Stomach (tissue), 19 donors: ENCODE measurements at places on chromosomes 6 and 20. TPM values are rescaled to one million over a fixed set of nuclear protein-coding genes. Genes with fewer than 3 reads are reported as not detected.
A peak's percentile ranks its signal among the peaks of the same experiment; 100 is the strongest.

Gene SOBP
- total RNA-seq, result 7.1 TPM

Gene SULF2
- total RNA-seq, result 106 TPM

DNA sequence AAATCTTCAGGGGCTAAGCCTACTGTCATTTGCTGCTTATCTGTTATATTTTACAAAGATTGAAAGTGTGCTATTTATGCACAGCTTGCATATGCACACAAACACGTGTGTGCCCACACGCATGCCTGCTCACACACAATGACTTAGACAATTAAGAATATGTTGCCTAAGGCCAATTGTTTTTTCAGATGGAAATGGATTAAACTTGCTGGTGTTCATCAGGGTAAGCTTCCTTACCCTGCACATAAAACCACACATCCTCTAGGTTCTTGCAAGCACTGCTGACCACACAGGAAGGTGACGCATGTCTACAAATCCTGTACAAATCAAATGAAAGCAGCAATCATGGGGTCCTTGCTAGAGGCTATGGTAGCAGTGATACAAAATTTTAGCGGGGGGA is 58.4 kb downstream of the GJA10 start:
- DNase-seq, result peak; percentile 60

Gene COL20A1
- total RNA-seq, result 2.4 TPM

GRCh38 chr6:20334962-20335361 is 66.7 kb upstream of the E2F3 start:
- no peak for DNase-seq

Gene CFAP206
- total RNA-seq, result 0.18 TPM

Gene PPIL6
- 1.4 TPM for total RNA-seq

Gene PPP1R14C
- 9.8 TPM for total RNA-seq

- no peak for DNase-seq
Observed at GRCh38 chr6:79296211-79296610, 61.7 kb upstream of the HMGN3 start.

GRCh38 chr6:140380427-140381218 is 1006.2 kb upstream of the CITED2 start:
- DNase-seq, result no peak

DNA sequence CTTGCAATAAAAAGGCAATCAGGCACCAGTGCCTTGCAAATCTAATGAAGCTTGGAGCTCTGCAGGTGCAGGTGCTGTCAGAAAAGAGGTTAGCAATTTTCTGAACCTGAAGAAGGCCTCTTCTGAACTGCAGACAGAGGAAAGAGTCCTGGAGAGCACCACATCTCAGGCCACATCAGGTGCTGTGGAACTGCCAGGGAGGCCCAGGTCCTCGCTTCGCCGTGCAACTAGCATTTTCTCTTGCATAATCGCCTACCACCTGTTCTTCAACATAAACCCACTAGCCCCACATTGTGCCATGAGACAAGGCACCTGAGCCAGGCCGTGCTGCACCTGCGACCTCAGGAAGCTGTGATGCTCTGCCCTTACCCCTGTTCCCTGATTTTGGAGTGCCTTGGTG is 187.6 kb downstream of the DTNBP1 start:
- DNase-seq, result no peak

DNA sequence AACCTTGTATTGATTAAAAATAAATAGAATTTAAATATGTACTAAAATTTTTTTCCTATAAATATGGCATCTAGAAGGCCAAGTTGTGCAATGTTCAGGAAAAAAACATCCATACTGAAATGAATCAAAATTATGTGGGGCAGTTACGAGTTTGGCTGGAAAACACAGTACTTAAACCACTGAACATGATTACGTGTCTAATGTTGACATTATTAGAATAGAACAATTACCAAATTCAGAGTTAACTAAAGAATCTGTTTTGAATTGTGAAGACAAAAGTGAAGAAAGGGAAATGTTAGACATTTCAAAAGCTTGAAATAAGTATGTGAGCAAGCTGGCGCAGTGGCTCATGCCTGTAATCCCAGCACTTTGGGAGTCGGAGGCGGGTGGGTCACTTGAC is 57.2 kb downstream of the KLHL31 start:
- DNase-seq, result no peak

DNA sequence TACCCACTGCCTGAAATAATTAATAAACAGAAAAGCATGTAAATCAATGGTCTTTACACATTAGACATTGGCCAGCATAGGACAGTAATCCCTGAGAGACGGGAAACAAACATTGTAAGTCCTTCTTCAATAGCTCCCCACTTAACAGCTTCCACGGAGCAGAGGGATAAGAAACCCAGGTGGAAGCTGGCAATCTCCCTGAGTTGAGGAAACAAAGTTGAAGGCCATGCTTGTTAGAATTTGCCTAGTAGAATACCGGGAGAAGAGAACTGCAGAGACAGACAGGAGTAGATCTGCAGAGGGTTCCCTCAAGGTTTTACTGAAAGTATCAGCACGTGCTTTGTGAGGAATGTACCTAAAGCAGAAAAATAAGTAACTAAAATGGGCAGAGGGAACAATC is 33.9 kb downstream of the REV3L start:
- no peak for DNase-seq

DNA sequence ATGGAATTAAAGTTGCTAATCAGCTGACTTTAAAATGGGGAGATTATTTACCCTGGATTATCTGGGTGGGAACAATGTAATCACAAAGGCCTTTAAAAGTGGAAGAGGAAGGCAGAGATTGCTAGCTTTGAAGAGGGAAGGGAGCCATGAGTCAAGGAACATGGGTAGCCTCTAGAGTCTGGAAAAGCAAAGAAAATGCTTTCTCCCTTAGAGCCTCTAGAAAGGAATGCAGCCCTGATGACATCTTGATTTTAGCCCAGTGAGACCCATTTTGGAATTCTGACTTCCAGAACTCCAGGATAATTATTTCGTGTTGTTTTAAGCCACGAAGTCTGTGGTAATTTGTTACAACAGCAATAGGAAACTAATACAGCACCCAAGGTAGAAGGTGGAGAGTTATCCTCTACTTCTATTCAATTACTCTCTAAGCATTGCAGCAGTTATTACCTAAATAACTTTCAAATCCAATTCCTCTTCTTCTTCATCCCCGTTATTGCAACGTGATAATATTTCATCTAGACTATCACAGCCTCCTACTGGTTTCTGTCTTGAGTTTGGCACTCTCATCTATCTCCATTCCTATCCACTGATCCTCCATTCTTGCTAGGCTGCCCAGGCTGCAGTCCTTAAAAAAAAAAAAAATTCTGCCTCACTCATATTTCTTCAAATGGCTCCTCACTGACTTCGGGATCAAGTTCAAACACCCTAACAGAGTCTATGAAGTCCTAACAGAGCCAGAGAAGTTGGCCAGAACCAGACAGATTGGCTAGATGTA is 224.3 kb downstream of the BTBD9 start:
- DNase-seq, result no peak

GRCh38 chr20:34724172-34724571 is 20.0 kb downstream of the TP53INP2 start:
- DNase-seq, result no peak

DNA sequence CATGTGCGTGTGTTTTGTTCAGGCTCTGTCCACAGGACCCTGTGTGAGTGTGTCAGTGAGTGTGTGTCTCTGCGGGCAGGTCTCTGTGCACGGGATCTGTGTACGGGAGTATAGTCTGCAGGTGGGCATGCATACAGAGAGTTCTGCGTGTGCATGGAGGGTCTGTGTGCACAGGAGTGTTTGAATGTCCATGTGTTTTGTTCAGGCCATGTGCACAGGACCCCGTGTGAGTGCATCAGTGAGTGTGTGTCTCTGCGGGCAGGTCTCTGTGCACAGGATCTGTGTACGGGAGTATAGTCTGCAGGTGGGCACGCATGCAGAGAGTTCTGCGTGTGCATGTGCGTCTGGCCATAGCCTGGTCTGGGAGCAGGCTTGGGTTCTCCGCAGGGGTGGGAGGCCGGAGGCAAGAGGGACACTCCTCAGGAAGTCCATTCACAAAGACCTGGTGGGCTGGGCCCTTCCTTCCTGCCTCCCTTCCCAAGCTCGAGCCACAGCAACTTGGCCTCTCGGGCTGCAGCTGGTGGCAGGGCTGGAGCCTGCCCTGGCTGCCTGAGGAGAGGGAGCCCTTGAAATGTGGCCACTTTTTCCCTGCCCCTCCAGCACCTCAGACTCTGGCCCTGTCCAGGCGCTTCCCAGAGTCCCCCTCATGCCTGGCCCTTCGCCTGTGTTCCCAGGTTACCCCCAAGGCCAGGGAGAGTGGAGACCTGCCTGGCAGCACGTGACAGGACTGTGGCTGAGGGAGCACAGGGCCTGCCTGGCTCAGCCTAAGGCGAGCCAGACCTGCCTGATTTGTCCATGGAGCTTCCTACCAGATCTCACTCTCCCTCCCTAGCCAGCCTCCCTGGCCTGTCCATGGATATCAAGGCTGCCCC is 6.8 kb downstream of the HSPA12B start:
- DNase-seq, result no peak

DNA sequence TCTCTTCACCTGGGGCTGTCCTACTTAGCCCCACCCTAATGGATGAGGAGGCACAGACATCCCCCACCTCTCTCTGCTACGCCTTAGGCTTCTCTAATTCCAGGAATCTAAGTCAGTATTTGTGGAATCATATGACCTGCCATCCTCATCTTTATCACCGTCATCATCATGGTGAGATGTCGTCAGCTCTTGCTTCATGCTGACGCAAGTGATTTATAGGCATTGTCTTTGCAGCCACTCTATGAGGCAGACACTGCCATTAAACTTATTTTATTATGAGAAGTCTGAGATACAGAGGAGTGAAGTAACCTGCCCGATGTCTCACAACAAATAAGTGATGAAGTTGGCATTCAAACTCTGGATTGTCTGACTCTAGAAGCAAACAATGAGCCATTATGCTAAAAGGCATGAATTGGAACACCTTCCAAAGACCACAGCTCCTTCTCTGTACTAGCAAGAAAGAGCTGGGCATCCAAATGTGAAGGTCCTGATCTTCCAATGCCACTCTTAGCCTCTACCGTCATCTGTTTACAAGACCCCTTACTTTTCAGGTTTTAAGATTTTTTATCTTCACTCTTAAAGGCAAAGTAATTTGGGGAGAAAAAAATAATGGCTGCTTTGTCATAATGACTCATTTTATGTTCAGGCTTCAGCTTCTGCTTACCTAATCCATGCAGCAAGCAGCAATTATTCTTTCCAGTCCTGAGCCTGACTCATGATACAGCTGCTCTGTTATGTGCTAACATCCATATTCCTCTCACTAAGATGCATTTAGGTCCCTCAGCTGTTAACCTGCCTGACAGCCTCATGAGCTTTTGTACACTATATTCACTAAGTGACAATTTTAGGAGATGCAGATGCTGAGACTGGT is 113.7 kb upstream of the BCLAF1 start:
- DNase-seq, result no peak

DNA sequence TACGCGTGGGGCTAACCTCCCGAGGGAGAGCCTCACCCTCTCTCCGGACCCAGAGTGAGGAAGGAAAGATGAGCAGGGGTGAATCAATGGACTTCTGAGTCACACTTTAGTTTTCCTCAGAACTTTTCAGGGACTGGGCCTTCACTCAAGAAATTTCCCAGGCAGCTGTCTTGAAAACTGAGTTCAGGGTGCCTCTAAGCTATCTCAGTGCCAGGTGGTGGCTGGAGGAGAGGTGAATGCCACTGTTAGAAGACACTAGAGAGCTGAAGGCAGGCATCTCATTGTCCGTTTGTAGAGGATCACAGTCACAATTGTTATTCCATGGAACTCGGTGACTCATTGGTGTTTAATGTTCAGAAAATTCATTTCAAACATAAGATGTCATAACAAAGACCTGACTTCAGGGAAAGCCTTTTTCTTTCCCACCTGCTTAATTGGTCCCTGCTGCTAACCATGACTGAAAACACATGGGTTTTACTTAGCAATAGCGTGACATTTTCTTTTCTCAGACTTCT is 5.3 kb upstream of the SERPINB6 start:
- no peak for DNase-seq

Gene CEP43
- 16.4 TPM for total RNA-seq

Gene MUC22
- total RNA-seq, result not detected
